GM23248 (cell line): ENCODE measurements at places on chromosomes 4 and X. TPM values are rescaled to one million over a fixed set of nuclear protein-coding genes. Genes with fewer than 3 reads are reported as not detected.

DNA sequence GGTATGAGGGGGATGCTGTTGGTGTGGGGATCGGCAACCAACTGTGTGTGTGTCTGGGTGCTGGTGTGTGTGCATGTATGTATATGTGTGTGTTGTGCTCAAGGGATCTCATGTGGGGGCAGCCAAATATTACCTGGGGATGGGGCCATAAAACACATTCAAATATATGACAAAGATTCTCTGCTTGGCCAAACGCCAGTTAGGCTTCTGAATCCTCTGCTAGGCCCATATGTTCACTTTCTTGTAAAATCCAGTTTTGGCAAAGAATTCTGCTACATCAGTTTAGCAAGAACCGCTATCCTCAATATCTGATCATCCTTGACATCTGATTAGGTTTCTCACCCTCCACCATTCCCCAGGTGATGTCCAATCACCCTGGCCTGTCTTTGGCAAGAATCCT lies 106.6 kb downstream of the RASL11B start:
- H3K4me1 ChIP-seq, result 0 out of 2 replicates have a peak, but pooled peaks cover 8% of the 10 kb centered on the region
- no peak for DNase-seq
- no peak overlapping the region for H3K4me3 ChIP-seq
- no peaks in the 10 kb centered on the region for H3K27me3 ChIP-seq

- H3K27ac ChIP-seq, result no peak overlapping the region
- no peak overlapping the region for H3K4me3 ChIP-seq
- H3K27me3 ChIP-seq, result no peaks in the 10 kb centered on the region
- DNase-seq, result peak; percentile 32
- peaks cover 6% of the 10 kb centered on the region for H3K4me1 ChIP-seq
Observed at GRCh38 chr4:26812049-26812714, 48.5 kb upstream of the STIM2 start.

DNA sequence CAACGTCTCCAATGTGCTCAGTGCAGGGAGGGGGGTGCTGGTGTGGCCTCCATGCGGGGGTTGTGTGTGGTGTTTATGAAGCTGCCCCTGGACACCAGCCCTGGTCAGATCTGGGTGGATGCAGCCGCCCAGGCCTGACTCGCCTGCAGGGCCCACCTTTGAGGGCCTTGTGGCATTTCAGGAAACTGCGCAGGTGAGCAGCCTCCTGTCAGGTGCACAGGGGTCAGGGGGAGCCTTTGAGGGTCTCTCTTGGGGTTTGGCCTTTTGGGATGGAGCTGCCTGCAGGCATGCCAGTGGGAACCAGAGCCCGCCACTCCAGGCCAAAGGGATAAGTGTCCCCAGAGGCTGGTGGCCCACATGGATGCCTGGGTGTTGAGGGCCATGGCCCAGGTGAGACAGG lies 45.4 kb downstream of the ADRA2C start:
- peaks cover 22% of the 10 kb centered on the region for H3K27me3 ChIP-seq
- H3K27ac ChIP-seq, result no peak overlapping the region
- H3K4me1 ChIP-seq, result no peaks in the 10 kb centered on the region
- DNase-seq, result no peak
- no peak overlapping the region for H3K4me3 ChIP-seq
- H3K36me3 ChIP-seq, result no peaks in the 10 kb centered on the region

GRCh38 chr4:171759274-171759673 lies 53.9 kb upstream of the GALNTL6 start:
- H3K4me3 ChIP-seq, result no peak overlapping the region
- no peak overlapping the region for H3K27ac ChIP-seq
- DNase-seq, result no peak
- H3K27me3 ChIP-seq, result no peaks in the 10 kb centered on the region

GRCh38 chr4:99949034-99949998 lies 759 bp downstream of the H2AZ1 start:
- peak overlapping the region; percentile 99 for H3K4me3 ChIP-seq
- peaks cover 9% of the 10 kb centered on the region; the same call in 1 of the 2 replicates for H3K36me3 ChIP-seq
- no peaks in the 10 kb centered on the region for H3K27me3 ChIP-seq
- H3K4me1 ChIP-seq, result peaks cover 24% of the 10 kb centered on the region
- peak; percentile 97 for DNase-seq
- H3K27ac ChIP-seq, result peak overlapping the region; percentile 94

DNA sequence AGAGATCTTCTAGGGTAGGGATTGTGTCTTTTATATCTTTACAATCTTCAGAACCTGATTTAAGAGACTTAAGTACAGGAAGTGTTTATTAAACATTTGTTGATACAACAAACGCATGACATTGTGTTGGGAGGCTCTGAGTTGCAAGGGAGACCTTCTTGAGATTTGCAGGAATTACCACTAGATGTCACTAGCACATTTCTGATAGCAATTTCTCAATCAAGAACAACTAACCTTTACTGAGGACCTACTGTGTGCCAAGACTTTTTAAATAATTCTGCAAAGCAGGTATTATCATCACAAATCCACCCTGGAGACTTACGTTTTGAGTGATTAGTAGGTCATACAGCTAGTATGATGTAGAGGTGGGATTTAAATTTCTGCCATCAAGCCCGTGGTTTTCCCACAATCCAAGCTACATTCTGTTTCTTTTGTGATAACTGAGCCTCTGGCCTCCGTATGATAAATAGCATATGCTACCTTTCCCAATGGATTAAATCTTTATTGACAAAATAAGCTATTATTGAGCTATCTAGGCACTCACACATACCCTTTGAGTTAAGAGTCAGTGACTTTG lies 986.0 kb downstream of the CCSER1 start:
- H3K4me1 ChIP-seq, result no peaks in the 10 kb centered on the region
- no peak overlapping the region for H3K27ac ChIP-seq
- no peak overlapping the region for H3K4me3 ChIP-seq
- no peaks in the 10 kb centered on the region for H3K27me3 ChIP-seq

GRCh38 chrX:2766906-2767305 lies 15.1 kb downstream of the XG start:
- no peaks in the 10 kb centered on the region for H3K36me3 ChIP-seq
- 0 out of 2 replicates have a peak overlapping the region, but pooled peaks have one; percentile 35 for H3K4me3 ChIP-seq
- H3K27ac ChIP-seq, result peak overlapping the region; percentile 91
- H3K27me3 ChIP-seq, result no peaks in the 10 kb centered on the region

GRCh38 chrX:40318076-40318475 lies 220.3 kb upstream of the BCOR start:
- H3K27ac ChIP-seq, result no peak overlapping the region
- H3K36me3 ChIP-seq, result no peaks in the 10 kb centered on the region
- no peak overlapping the region for H3K4me3 ChIP-seq
- no peaks in the 10 kb centered on the region for H3K27me3 ChIP-seq
- DNase-seq, result no peak

RS1 gene
- not detected in 2 replicates for total RNA-seq

SPIN4 gene
- total RNA-seq, result 3.7 and 5.8 TPM in 2 replicates
